Osteocyte (in vitro differentiated cells): ENCODE measurements at places on chromosomes 7 and 10. TPM values are rescaled to one million over a fixed set of nuclear protein-coding genes. Genes with fewer than 3 reads are reported as not detected.

GRCh38 chr10:79483299-79483698, 29.0 kb upstream of the EIF5AL1 start:
- DNase-seq = no peak
- no peak overlapping the region for H3K4me3 ChIP-seq
- H3K4me1 ChIP-seq = peaks cover 25% of the 10 kb centered on the region

- peaks cover 4% of the 10 kb centered on the region for H3K4me1 ChIP-seq
- no peak overlapping the region for H3K4me3 ChIP-seq
- no peak for DNase-seq
- H3K36me3 ChIP-seq = peaks cover 5% of the 10 kb centered on the region
- H3K27ac ChIP-seq = no peak overlapping the region
- no peaks in the 10 kb centered on the region for H3K27me3 ChIP-seq
Observed at GRCh38 chr7:113267271-113267670, 148.9 kb upstream of the SMIM30 start.

DNA sequence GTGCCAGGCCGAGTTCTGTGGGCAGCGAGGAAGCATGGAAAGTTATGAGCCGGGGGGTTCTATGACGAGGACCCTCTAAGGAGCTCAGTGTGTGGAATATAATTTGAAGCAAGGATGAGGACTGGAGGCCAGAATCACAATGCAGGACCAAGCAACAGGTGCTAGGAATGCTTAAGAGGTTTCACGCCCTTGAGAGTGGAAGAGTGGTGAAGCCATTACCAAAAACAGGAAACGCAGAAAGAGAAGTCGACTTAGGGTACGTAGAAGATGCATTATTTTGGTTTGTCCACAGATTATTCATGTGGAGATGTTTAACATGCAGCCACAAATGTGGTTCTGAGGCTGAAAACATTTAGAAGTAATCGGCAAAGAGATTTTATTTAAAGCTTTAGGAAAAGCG, 78.7 kb downstream of the PIP4K2A start:
- no peaks in the 10 kb centered on the region for H3K27me3 ChIP-seq
- H3K4me3 ChIP-seq = no peak overlapping the region
- H3K27ac ChIP-seq = no peak overlapping the region
- no peak for DNase-seq
- no peaks in the 10 kb centered on the region for H3K36me3 ChIP-seq

DNA sequence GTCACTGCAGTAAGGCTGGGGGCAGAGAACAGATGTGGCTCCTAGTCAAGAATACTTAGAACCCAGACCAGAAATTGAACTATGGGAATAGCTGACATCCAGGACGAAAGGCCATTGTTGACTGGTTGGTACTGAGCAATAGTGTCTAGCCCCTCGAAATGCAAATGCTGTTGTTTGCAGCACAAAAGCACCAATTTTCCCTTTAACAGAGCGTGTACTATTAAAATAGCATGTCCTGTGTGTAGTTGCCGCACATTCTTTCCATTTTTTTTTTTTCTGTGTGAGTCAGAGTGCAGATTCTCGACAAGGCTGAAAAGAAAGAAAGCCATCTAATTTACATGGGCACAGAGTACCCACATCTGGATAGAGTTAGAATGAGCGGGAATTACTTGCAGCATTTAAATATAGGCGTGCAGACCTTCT, 302.4 kb downstream of the PTEN start:
- no peak overlapping the region for H3K4me3 ChIP-seq
- no peak for DNase-seq
- H3K4me1 ChIP-seq = peaks cover 23% of the 10 kb centered on the region
- no peaks in the 10 kb centered on the region for H3K27me3 ChIP-seq

- H3K4me3 ChIP-seq = no peak overlapping the region
- no peaks in the 10 kb centered on the region for H3K4me1 ChIP-seq
- no peaks in the 10 kb centered on the region for H3K27me3 ChIP-seq
Observed at GRCh38 chr7:39616138-39616537, 7.2 kb upstream of the RALA start.

GRCh38 chr7:97013134-97013844, 7.9 kb downstream of the DLX6 start:
- no peak for DNase-seq
- H3K36me3 ChIP-seq = no peaks in the 10 kb centered on the region
- no peak overlapping the region for H3K4me3 ChIP-seq
- H3K4me1 ChIP-seq = peaks cover 22% of the 10 kb centered on the region
- H3K27me3 ChIP-seq = peaks cover 95% of the 10 kb centered on the region
- no peak overlapping the region for H3K27ac ChIP-seq

- no peaks in the 10 kb centered on the region for H3K36me3 ChIP-seq
- H3K4me3 ChIP-seq = no peak overlapping the region
- peak; percentile 83 for DNase-seq
- peaks cover 46% of the 10 kb centered on the region for H3K4me1 ChIP-seq
Observed at GRCh38 chr7:134755422-134756022, 23.9 kb upstream of the CALD1 start.

GRCh38 chr10:12179606-12180170, 16.0 kb downstream of the NUDT5 start:
- no peaks in the 10 kb centered on the region for H3K27me3 ChIP-seq
- no peaks in the 10 kb centered on the region for H3K4me1 ChIP-seq
- peaks cover 19% of the 10 kb centered on the region for H3K36me3 ChIP-seq
- no peak for DNase-seq

DNA sequence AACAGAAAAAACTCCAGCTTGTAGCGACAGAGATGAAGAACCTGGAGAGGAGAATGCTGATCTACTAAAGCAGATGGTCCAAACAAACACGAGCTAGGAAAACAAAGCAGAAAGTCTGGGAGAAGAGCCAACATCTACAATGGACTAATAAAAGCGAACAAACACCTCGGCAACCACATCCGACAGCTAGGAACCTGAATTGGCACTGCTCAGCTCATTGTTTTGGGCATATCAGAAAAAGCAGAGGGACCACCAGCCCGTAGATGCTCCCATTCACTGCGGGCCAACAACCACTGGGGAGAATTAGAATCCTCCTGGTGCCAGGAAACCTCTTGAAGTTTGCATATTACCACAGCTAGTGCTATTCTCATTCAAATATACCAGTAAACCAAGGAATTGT, 204.7 kb downstream of the NXPH1 start:
- H3K4me3 ChIP-seq = no peak overlapping the region
- no peaks in the 10 kb centered on the region for H3K27me3 ChIP-seq
- no peaks in the 10 kb centered on the region for H3K4me1 ChIP-seq

DNA sequence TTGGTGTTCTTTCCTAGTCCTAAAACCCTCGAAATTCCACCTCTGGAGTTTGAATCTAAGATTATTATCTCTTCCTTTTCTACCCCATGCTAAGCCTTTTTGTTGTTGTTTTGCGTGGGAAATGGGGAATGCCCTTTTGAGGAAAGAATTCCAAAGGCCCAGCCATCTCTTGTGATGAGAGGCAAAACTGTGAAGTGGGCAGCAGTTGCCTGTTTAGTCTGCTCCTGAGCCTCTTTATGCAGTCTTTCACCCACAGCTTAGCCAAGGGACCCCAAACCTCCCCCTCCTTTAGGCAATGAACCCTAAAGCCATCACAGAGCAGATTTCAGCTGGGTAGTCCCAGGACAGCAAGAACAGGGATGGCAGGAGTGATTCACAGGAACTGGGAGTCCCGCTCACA, 95.5 kb downstream of the DNMBP start:
- no peak for DNase-seq
- H3K27ac ChIP-seq = peak overlapping the region; percentile 28
- H3K4me1 ChIP-seq = peaks cover 28% of the 10 kb centered on the region

- no peak overlapping the region for H3K4me3 ChIP-seq
- no peak for DNase-seq
- H3K36me3 ChIP-seq = no peaks in the 10 kb centered on the region
- peaks cover 21% of the 10 kb centered on the region for H3K4me1 ChIP-seq
- no peak overlapping the region for H3K27ac ChIP-seq
- H3K27me3 ChIP-seq = no peaks in the 10 kb centered on the region
Observed at GRCh38 chr10:88150339-88150738, 286.9 kb downstream of the PTEN start.

- no peak overlapping the region for H3K4me3 ChIP-seq
- no peaks in the 10 kb centered on the region for H3K27me3 ChIP-seq
- H3K27ac ChIP-seq = no peak overlapping the region
- H3K4me1 ChIP-seq = peaks cover 12% of the 10 kb centered on the region
- H3K36me3 ChIP-seq = peaks cover 11% of the 10 kb centered on the region
Observed at GRCh38 chr10:59892697-59893096, 13.7 kb downstream of the CCDC6 start.

GRCh38 chr10:7965457-7965856, 89.0 kb upstream of the GATA3 start:
- H3K36me3 ChIP-seq = peaks cover 17% of the 10 kb centered on the region
- no peaks in the 10 kb centered on the region for H3K4me1 ChIP-seq
- DNase-seq = no peak
- no peaks in the 10 kb centered on the region for H3K27me3 ChIP-seq

- DNase-seq = no peak
- H3K4me1 ChIP-seq = no peaks in the 10 kb centered on the region
- H3K4me3 ChIP-seq = no peak overlapping the region
- no peak overlapping the region for H3K27ac ChIP-seq
Observed at GRCh38 chr10:110765513-110766319, 106.0 kb upstream of the PDCD4 start.

DNA sequence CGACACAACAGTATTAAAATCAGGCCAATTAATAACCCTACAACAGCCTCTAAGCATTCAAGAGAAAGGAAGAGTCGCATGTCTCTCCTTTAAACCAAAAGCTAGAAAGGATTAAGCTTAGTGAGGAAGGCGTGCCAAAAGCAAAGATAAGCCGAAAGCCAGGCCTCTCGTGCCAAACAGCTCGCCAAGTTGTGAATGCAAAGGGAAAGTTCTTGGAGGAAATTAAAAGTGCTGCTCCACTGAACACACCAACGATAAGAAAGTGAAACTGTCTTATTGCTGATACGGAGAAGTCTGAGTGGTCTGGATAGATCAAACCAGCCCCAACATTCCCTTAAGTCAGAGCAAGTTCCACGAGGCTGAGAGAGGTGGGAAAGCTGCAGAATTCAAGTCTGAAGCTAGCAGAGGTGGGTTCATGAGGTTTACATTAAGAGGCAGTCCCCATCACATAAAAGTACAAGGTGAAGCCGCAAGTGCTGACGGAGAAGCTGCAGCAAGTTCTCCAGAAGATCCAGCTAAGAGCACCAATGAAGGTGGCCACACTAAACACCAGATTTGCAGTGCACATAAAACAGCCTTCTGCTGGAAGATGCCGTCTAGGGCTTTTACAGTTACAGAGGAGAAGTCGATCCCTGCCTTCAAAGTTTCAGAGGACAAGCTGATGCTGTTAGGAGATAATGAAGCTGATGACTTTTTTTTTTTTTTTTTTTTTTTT, 194.8 kb downstream of the MAD1L1 start:
- no peak overlapping the region for H3K27ac ChIP-seq
- peak; percentile 46 for DNase-seq
- H3K27me3 ChIP-seq = no peaks in the 10 kb centered on the region
- no peak overlapping the region for H3K4me3 ChIP-seq

DNA sequence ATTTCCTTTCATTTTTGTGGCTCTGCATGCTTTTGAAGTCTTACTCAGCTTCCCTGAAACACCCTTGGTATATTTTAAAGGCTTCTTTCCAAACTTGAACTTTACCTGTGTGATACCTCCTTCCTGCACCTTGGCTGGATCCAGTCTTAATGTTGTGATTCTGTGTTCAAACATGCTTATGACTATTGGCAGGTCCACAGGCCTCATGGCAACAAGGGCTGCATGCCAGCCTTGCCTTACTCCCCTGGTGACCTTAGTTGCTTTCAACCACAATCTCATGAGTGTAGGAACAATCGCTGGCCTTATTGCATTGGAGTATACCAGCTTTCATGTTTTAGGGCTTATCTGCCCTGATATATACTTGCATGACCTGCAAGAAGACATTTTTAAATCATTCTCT, 238.7 kb downstream of the KIF20B start:
- H3K4me3 ChIP-seq = no peak overlapping the region
- no peaks in the 10 kb centered on the region for H3K36me3 ChIP-seq
- peaks cover 14% of the 10 kb centered on the region for H3K27me3 ChIP-seq
- no peaks in the 10 kb centered on the region for H3K4me1 ChIP-seq

DNA sequence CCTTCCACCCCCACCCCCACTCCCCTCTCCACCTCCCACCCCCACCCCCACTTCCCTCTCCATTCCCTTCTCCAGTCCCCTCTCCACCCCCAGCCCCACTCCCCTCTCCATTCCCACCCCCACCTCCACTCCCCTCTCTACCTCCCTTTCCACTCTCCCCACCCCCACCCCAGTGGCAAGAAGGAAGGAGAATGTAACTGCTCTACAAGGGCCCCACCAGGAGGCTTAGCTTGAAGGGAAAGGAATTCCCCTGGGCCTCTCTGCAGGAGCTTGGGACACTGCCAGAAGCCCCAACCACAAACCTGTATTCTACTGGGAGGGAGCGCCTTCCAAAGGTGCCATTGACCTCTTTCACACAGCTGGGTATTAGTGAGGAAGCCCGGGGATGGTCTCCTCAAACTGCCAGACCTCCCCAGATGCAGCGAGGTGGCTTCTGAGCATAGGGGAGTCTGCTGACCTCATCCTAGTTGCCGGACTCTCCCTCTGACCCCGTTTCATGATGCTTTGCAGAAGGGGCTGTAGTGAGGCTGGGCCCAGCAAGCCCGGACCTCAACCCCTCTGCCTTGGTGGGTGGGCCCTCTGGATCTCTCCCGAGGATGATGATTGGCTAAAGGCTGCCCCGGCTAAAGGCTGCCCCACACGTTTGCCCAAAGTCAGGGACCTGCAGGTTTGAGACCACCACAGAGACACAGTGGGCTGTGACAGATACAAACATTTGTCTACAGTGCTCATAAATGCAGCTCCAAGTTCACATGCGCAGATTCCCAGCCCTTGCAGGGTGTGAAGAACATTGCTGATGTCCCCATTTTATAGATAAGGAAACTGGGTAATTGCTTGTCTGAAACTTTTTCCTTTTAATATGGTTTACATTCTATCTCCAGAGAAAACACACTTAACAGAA, 2.9 kb downstream of the DEPP1 start:
- peaks cover 62% of the 10 kb centered on the region for H3K4me1 ChIP-seq
- peaks cover 5% of the 10 kb centered on the region for H3K36me3 ChIP-seq
- no peaks in the 10 kb centered on the region for H3K27me3 ChIP-seq

DNA sequence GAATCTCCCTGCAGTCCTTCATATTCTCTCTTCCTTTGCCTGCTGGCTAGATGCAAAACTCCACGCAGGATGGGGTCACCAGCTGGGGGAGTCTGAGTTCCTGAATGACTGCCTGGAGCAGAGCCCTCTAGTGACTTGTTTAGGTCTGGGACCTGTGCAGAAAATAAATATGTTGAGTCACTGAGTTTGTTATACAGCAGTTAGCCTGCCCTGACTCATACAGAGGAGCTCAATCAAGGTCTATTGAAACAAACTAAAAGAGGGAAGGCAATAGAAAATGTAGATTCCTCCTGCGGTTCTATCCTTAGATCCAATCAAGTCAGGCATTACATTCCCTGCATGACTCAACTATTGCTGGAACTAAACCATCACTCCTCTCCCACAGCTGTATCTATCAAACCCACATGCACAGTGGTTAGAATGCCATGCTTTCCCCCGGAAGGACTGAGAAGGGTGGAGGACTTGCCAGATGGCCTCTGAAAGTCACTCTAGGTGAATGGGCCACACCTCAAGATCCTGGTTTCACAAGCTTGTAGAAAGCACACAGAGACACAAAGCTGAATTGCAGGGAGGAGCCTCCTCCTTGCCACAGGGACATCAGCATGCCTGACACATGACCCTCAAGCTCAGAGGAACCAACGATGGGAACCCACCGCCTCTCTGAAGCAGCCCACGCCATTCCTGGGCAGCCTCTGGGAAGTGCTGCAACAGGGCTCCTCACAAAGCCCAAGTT, 73.9 kb downstream of the SH3PXD2A start:
- H3K4me1 ChIP-seq = peaks cover 4% of the 10 kb centered on the region
- H3K27ac ChIP-seq = no peak overlapping the region
- H3K27me3 ChIP-seq = peaks cover 46% of the 10 kb centered on the region
- DNase-seq = no peak
- no peak overlapping the region for H3K4me3 ChIP-seq
- H3K36me3 ChIP-seq = no peaks in the 10 kb centered on the region

Gene GOLGA7B
- total RNA-seq = 0.05 TPM in 1 of 2 replicates, not detected in the other

Gene SPDYE2
- total RNA-seq = not detected in 2 replicates

Gene HMX2
- not detected in 2 replicates for total RNA-seq

Gene CEP41
- 16.4 and 24.1 TPM in 2 replicates for total RNA-seq

Gene EIF3B
- 132 and 133 TPM in 2 replicates for total RNA-seq
